ENCODE measurements at places on chromosomes 1 and 21.

- no peak for DNase-seq
Observed at GRCh38 chr1:149995927-149996326, 14.6 kb downstream of the OTUD7B start.

- no peak for DNase-seq
Observed at GRCh38 chr1:22582661-22583635, 19.7 kb downstream of the EPHA8 start.

- no peak for DNase-seq
Observed at GRCh38 chr1:79617777-79618176, 611.2 kb upstream of the ADGRL4 start.

DNA sequence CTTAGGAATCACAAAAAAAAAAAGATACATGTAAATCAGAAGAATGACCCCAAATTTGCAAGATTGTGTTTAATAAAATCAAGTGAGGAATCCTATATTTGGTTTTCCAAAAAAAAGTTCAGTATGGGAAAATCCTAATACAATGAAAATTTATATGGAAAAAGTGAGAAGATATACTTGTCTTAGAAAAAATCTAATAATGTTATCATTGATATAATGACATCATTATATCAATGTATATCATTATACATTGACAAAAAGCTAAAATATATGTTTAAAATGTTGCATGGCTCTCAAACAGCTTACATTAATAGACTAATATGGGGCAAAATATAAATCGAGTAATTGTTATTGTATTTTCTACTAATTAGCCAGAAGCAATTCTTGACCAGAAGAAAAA, 37.0 kb downstream of the DPYD start:
- no peak for DNase-seq

GRCh38 chr1:51649593-51650091, 32.8 kb downstream of the OSBPL9 start:
- DNase-seq, result no peak

- no peak for DNase-seq
Observed at GRCh38 chr1:228214921-228215662, 7.2 kb downstream of the OBSCN start.

DNA sequence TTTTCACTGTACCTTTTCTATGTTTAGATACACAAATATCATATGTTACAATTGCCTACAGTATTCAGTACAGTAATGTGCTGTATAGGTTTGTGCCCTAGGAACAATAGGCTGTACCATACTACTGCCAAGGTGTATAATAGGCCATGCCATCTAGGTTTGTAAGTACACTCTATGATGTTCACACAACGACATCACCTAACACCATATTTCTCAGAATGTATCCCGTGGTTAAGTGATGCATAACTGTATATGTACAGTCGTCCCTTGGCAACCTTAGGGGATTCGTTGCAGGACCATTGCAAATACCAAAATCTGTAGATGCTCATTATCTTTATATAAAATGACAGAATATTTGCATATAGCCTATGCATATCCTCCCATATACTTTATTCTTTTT, 5.8 kb upstream of the SSR2 start:
- no peak for DNase-seq

- DNase-seq, result no peak
Observed at GRCh38 chr1:246726255-246726679, 2.1 kb downstream of the SCCPDH start.

- no peak for DNase-seq
Observed at GRCh38 chr1:41648230-41648629, 163.7 kb upstream of the EDN2 start.

GRCh38 chr1:200644021-200644420, 23.5 kb upstream of the KIF14 start:
- no peak for DNase-seq

DNA sequence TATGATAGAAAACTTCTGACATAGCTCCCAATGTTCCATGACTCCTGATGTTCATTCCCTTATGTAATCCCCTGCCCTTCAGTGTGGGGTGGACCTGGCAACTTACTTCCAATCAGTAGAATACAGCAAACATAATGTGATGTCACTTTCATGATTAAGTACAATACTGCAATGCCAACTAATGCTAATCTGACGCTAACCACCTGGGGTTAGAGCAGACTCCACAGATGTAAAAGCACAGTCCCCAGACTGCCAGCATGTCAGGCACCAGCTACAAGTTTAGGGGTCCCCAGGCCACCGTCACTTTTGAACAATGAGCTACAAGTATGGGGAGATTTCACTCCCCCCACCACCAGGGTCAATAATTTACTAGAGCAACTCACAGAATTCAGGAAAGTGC, 32.3 kb upstream of the FBXO28 start:
- DNase-seq, result no peak

GRCh38 chr1:221699978-221700519, 41.8 kb downstream of the DUSP10 start:
- DNase-seq, result no peak

DNA sequence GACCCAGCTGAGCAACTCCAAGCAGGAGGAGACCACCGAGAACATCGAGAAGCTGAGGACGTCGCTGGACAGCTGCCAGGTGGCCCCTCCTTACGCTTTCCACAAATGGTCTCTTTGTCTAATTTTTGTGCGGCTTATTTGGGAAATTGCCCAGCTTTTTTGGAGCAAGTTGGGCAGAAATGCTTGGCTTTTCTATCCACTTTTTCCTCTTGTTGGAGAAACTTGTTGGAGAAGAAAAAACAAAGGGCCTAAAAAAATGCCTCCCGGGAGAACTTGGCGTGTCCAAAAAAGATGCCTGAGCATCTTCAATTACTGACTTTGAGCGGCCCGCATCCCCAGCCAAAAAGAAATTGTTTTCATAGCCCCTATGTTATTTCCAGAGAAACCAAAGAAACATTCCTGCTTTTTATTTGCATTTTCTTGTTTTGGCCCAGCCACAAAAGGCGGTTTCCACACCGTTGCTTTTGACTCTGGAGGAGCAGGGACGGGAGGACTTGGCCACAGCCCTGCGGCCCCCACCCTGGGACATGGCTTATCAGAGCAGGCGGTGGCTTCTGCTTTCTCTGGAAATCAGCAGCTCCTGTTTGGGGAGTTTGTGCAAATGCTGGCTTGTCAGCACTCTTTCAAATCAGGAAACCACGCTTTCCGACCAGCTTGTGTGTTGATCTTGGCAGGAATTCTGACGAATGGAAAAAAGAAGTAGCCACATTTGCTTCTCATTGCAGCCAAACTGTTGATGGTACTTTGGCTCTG, 81.2 kb upstream of the EFHD2 start:
- no peak for DNase-seq

DNA sequence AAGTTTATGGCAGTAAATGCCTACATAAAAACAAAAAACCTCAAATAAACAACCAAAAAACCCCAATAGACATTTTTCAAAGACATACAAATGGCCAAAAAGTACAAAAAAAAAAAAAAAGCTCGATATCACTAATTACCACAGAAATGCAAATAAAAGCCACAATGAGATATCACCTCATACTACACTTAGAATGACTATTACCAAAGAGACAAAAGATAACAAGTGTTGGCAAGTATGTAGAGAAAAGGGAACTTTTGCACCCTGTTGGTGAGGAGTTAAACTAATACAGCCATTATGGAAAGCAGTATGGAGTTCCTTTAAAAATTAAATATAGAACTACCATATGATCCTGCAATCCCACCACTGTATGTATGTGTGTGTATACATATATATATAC, 21.1 kb downstream of the SLC25A24 start:
- DNase-seq, result no peak

GRCh38 chr21:34915364-34915841, 133.7 kb downstream of the RUNX1 start:
- no peak for DNase-seq

- DNase-seq, result no peak
Observed at GRCh38 chr21:42981862-42982261, 7.5 kb downstream of the PKNOX1 start.

DNA sequence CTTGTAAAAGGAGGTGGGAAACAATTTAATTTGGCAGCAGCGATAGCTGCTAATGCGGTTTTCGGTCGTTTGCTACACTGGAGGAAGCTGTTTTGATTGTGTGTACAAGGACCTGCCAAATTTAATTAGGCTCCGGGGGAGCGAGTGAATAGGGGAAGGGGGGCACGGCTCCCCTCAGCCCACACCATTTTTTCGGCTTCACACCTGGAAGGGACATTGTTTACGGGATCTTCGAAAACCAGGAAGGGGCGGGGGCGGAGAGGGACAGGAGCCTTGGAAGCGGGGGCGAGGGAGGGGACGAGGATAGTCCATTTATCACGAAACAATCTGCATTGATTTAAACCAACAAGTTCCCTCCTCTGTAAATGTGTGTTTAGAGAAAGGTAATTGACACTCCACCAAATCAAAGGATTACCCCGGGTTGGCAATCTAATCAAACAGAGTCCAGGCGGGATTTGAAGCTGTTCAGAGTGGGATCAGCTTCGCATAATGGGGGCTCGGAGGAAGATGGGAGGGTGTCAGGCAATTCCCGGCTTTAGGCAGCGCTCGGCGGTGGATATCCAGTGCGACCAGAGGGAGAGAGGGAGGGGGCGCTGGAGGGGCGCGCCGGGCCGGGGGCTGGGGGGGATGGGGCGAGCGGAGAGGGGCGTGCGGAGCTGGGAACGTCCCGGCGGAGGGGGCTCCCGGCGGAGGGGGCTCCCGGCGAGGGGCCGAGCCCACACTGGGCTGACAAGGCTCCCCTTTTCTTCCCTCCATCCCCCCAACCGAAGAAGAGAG, 9.8 kb downstream of the PAX7 start:
- no peak for DNase-seq

DNA sequence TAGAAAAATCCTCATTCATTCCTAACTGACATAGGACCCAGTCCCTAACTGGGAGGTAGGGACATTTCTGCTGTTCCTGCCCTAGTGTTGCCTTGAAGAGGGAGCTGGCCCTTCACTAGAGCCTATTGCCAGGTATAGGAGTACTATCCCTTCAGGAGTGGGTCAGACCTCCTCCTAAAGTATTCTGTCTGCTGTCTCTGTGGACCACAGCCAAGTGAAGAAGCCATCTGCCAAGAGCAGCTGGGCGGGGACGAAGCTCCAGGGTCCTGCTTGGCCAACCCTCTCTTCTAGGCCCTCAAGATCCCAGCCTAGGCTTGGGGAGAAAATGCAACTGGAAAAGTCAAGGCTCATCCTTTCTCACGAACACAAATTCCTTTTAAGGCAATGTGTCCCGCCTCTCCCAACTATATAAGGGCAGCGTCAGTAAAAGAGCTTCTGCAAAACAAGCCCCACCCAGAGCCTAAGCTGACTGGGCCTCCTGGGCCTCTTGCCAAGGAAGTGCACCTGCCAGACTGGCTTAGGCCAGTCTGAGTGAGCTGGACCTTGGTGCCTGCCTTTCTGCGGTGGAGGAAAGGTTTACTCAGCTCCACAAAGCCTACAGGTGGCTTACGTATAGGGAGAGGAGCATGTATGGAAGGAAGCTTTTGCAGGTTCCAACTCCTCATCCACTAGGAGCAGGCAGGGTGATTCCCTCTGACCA, 638 bp upstream of the TUFT1 start:
- DNase-seq, result no peak

GRCh38 chr1:234969581-234970400, 158.8 kb downstream of the TOMM20 start:
- no peak for DNase-seq

DNA sequence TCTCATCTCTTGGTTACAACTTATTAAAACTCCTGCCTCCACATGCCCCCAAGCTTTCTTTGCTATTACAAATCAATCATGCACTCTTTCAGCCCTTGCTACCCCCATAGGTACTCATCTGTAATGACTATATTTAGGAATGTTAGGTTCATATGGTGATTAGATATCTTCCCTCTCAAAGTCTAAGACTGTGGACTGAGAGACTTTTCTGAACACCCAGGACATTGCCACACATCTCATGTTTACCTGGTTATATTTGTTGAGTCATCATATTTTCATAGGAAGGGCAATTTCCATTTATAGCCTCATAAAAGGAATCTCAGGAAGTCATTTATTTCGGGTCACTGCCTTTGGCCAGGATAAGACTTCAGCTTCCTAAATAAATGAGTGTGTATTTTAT, 81.5 kb upstream of the LPGAT1 start:
- DNase-seq, result no peak

GRCh38 chr1:48686159-48686558, 90.5 kb downstream of the BEND5 start:
- DNase-seq, result no peak

GRCh38 chr1:172781513-172782140, 122.7 kb downstream of the FASLG start:
- DNase-seq, result no peak

- no peak for DNase-seq
Observed at GRCh38 chr1:7921796-7922195, 18.8 kb downstream of the TNFRSF9 start.

- no peak for DNase-seq
Observed at GRCh38 chr1:198904321-198904720, 265.5 kb downstream of the PTPRC start.

DNA sequence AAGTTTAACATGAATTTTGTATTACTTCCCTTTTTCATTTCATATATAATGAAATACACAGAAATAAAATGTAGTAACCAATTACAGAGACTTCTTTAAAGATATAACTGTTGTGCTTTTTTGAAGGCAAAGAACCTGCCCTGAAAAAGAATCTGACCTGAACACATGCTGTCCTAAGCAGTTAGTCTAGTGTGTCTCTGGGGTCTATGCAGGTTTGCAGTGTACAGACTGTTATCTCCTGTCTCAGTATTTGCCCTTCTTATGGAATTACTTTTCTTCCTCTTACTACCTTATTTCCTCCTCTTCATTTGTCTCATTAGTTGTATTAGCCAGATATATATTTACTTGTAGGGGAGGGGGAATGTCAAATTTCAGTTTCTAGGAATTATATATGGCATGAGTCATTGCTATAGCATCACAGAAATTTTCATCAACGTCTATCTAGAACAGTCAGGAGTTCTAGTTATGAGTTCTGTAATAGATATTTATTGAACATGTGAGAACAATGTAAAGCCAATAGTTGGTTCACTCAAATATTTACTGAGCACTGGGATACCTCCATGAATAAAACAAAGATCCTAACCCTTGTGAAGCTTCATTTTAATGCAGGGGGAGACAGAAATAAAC, 28.4 kb upstream of the PLEKHO1 start:
- no peak for DNase-seq

GRCh38 chr1:111630567-111630966, 11.0 kb downstream of the RAP1A start:
- no peak for DNase-seq

DNA sequence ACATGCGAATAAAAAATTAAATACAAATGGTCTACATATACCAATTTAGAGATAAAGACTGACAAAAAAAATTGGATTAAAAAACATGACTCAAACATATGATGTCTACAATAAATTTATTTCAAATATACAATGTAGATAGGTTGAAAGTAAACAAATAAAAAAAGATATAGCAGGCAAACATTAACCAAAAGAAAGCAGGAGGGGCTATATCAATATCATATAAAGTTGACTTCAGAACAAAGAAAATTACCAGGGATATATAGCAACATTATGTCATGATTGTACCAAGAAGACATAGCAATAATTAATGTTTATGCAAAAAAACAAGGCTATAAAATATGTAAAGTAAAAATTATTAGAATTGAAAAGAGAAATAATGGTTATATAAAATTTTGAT, 49.9 kb upstream of the INSL5 start:
- DNase-seq, result no peak
